ENCODE measurements at places on chromosomes 12 and 14.

GRCh38 chr12:57893431-57894353 lies 47.2 kb upstream of the CTDSP2 start:
- DNase-seq, result no peak

GRCh38 chr14:21019366-21019765 lies 5.5 kb downstream of the NDRG2 start:
- DNase-seq, result no peak

DNA sequence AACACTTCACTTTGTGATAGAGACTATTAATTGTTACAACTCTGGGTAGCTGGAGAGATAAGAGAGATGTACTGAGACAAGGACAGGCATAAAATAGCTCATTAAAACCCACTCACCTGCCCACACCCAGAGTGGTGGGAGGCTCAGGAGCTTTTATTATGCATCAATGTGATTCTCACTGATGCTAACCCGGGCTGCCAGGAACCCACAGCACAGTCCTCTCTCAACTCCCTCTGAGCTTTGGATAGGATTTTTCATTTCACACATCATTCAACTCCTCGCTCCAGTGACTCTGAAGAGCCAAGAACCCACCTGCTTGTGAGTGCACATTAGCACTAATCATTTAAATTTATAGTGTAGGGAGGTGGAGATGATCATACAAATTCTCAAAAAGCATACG lies 827.9 kb downstream of the FLRT2 start:
- DNase-seq, result no peak

DNA sequence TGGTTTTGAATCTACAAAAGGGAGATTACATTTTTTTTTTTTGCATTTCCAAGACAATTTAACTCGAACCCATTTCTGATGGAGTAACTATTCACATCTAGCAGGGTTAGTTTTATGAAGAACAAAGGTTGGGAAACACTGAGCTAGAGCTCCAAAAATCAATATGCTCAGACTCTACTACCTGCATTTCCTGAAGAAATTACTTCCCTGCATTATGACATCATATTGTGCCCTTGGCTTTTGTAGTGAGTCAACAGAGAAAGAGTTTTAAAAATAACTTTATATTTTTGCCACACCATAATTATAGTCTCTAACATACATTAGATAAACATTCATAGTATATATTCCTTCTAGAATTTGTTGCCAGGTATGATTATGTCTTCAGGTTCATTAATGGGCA lies 14.8 kb downstream of the GRIP1 start:
- no peak for DNase-seq

DNA sequence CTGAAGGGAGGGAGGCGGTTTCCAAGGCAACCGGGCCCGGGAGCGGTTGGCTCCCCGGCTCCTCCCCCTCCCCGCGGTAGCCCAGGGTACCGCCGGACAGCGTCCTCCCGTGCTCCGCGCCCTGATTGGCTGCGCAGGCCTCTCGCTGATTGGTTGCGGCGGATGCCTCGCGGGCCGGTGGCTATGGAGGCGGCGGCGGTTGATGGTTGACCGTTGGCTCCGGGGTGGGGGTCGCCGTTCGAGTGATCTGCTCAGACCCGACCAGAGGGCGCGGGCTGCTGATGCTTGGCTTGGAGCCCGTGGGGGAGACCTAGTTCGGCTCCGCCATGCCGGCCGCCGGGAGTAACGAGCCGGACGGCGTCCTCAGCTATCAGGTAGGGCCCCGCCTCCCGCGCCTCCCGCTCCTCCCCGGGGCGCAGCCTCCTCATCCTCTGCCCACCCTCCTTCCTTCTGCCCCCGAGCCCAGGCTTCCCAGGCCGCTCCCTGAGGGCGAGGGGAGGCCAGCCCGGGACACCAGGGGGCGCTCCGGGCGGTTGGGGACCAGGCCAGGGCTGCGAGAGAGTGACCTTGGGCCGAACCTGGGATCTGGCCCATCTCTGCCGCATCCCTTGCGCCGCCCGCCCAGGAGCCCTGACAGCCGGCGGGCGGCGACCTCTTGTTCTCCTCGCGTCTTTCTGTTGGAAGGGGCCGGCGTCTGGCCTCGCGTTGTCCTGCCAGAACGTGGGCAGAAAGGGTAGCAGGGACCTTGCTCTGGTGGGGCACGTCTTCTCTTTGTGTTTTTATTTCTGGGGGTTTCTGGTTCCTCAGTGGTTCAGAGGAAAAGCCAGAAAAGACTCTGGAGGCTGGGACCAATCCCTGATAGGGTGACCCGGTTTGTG lies at the start of gene SLC4A8:
Gene SLC4A8, plus strand, starts transcription at position 170 of the 878 bp plus-strand sequence. Its CDS starts 157 bp downstream, at position 327.
- DNase-seq, result no peak

DNA sequence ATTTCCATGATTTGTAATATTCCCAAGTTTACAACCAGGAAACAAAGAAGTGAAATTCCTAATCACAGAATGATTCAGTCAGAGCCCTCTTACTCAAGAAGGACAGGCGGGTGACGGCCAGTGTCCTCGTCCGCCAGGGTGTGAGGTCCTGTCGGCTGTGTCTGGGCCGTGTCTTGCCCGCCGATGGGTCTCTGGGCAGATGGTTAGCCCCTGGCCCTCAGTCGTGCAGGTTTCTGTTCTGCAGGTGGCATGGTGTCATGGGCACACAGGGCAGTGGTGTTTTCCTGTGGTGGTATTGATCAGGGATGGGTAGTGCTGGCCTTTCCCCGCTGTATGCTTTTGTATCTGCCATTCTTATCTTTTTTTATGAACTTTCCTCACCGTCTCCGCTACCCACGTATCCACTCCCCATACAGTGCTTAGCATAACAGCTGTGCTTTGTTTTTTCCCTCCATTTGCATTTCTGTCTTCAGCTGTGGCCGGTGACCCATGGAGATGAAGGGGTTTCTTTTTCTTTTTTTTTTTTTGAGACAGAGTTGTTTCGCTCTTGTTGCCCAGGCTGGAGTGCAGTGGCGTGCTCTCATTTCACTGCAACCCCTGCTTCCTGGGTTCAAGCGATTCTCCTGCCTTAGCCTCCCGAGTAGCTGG lies 100.7 kb downstream of the TSPAN9 start:
- no peak for DNase-seq

DNA sequence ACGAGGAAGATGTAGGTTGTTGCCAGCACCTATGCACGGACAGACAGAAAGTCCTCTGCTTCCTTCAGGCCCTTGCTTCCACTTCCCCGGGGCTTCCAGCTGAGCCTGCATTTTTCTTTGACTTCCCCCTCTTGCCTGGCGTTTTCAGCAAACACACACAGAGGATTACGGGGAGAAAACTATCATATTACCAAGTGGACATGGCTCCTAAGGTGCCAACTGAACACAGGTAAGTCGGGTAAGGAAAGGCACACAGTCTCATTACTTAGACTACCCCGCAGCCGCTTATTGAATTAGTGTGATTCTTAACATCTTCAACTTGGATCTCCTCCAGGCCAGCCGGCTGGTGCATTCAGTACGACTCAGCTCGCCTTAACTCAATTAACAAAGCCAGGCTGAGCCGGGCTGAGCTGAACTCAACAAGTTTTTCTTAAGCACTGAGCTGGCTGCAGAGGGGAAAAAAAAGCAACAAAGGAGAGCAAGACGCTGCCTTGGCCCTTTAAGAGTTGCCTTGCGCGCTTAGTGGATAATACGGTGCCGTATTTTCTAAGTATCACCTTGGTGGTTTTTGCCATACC lies 19.2 kb upstream of the MAP1LC3B2 start:
- no peak for DNase-seq

DNA sequence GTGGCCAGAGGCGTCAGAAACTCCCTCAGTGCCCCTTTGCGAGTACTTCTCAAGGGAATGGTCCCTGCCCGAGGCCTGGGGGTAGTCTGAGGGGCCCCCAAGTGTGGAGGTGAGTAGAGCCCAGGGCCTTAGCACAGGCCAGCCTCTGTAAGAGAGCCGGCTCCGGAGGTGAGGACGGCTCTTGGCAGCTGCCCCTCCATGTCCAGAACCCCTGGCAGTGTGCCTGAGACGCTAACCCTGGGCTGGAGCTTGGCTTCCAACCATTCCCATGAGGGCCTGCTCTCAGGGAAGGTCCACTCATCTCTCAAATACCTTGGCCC lies 61.7 kb downstream of the PRMT8 start:
- no peak for DNase-seq

- DNase-seq, result no peak
Observed at GRCh38 chr12:64983771-64984278, 137.3 kb downstream of the WIF1 start.

- DNase-seq, result no peak
Observed at GRCh38 chr12:103317220-103317619, 178.5 kb downstream of the C12orf42 start.

DNA sequence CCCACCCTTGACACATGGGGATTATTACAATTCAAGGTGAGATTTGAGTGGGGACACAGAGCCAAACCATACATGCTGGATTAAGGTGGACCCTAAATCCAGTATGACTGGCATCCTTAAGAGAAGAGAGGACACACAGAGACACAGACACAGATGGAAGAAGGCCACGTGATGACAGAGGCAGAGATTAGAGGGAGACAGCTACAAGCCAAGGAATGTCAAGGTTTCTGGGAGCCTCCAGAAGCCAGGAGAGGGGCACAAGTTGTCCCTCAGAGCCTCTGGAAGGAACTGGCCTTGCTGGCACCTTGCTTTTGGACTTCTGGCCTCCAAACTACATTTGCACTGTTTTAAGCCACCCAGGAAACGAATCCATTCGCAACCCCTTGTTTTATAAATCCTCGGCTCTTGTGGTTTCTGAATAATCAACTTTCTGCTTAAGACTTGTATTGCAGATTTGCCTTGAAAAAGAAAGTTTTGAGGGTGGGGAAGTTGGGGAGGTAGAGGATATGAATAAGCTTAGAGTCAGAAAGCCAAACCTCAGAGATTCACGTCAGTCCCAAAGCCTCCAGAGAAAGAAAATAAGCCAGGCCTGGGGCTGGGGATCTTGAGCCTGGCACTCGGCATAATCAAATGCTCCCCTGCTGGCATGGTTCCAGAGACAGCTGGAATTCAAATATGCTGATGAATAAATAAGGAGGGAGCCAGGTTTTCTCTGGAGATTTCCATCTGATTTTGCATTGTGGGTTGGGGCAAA lies 224.2 kb upstream of the PWP1 start:
- no peak for DNase-seq

DNA sequence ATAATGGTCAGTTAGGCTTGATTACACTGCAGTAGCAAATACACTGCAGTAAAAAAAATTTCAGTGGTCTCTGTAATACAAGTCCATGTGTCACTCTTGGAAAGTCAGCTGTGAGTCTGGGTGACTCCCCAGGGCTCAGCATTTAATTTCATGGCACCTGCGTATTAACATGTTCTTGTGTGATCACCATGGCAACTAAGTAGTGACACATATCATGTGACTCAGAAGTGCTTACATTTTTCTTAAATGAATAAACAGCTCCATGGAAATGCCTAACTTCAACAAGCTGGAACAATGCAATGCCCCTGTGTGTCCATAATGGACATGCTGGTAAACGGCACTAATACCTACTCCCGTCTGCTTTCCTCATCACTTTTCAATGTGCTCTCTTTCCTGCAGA lies 88.5 kb upstream of the ANO4 start:
- no peak for DNase-seq

GRCh38 chr12:24599736-24600135 lies 349.2 kb downstream of the BCAT1 start:
- no peak for DNase-seq

DNA sequence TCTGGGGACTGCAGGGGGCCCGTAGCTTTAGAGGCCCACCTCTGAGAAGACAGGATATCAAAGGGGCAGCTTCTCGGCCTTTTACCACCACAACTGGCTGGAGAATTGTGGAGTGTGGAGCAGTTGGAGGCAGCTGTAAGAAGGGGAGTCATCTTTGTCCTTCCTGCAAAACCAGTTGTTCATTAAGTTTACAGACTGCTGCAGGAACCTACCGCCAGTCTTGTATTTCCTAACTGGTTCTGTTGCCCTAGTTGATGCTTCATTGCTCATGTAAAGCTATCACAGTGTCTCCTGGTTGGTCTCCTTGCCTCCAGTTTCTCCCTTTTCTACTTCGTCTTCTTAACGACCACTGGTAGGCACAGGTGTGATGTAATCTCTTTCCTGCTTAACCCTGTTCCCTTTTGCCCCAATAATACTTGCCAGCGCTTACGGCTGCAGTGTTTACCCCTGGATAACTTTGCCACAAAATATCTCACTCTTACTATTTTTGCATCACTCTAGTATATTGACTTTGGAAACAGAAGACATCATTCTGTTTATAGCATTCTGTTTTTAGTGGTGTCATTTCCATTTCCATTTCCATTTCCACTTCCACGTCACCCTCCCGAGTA lies 11.9 kb downstream of the ESPL1 start:
- no peak for DNase-seq

DNA sequence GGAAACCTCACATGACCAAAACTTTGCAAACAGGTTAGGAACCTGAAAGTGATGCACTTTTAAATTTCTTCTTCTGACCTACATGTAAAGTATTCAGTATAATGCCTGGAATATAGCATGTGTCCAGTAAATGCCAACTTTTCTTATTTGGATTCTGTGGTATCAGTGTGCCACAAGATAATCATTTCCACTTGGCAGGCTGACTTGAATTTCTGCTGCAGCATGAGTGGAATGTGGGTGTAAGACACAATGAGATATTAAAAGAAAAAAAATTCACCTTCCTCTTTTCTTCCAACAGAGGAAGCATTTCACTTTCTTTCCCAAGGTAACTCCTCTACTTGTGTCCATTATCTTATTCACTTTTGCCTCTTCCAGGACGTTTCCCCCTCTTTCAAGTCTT lies 141.9 kb upstream of the PRKD1 start:
- no peak for DNase-seq

DNA sequence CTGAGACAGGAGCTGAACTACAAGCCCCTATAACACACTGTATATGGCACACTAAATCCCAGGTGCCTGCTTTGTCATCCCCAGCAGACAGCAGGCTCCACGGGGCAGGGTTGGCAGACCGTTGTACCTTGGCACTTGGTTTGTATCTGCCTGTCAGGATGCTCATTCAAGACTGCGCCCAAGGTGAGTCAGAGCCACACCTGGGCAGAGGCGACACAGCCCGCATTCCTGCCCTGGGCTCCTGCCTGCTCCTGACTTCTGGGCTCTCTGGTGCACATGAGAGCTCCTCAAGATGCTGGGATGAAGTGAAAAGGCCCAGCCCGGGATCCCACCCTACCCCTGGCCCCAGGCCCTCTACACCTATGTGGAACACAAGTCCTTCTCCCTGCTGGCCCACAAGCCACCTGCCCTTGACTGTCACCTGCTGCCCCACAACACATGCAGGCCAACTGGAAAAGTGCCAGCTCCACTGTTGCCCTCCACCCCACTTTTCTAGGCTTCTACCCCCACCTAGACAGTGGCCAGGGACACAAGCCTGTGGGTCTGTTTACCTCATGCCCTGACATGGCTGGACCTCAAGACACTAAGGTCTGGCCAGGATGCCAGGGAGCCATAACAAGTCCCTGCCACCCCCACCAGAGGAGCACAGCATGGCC lies 30.8 kb upstream of the PNMA1 start:
- DNase-seq, result no peak

- no peak for DNase-seq
Observed at GRCh38 chr12:30652034-30652696, 43.5 kb downstream of the IPO8 start.

DNA sequence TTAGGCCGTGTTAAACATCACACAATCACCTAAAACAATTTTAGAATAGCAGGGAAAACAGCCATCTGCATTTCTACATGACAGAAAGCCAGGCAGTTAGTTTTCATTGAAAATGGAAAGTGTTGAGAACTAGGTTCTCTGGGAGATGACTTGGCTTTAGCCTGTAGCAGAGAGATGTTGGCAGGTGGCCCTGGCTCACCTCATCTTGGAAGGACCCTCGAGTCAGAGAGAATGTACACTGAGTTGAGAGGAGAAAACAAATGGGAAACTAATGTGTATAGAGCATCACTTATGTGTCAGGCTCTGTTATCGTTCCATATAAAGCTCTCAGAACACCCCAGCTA lies 51.9 kb downstream of the SUSD6 start:
- DNase-seq, result no peak

Data from esophagus squamous epithelium (tissue), 5 donors.